NCI-H2081 (cell line): ENCODE measurements at places on chromosomes 1 and 21.

DNA sequence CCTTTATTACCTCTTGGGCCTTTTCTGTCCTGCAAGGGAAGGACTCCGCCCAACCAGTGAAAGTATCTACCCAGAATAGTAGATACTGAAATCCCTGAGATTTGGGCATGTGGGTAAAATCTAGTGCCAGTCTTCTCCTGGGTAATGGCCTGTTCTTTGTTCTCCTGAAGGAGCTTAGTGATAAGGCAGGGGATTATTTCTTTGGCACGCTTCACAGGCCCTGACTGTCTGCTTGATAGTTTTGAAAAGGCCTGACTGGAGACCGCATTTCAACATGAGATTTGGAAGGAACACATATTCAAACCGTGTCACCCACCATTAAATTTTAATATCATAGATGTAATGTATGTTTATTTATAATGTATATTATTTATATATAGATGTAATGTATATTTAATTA is 48.9 kb downstream of the RASAL2 start:
- DNase-seq, result no peak

DNA sequence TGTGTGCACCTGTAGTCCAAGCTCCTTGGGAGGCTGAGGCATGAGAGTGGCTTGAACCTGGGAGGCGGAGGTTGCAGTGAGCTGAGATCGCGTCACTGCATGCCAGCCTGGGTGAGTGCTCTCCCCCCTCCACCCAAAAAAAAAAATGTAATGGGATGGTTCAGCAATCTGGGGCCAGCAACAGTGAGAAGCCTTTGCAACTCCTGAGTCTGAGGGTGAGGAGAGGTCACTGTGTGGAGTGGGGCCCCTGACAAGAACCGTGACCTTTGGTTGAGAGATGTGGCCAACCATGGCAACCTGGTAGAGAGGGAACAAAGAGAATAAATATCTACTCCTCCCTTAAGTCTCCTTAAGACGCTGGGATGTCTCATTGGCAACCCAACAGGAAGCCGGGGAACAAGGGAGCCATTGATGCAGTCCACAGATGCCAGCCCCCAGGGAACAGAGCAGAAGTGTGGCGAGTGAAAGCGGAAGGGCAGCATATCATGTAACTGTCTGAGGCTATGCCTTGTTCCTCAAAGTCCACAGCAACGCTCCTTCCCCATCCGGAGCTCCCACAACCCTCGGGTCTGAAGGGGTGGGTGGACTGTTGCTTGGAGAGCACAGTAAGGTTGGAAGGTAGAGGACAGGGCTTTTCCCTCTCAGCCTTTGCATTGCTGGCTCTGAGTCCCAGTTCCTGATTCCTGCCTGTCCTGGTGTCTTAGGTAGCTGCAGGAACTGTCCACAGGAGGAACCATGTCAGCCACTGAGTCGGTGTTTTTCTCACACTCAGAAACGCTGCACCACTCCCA is 8.3 kb downstream of the TRNP1 start:
- DNase-seq, result no peak

- DNase-seq, result no peak
Measured at GRCh38 chr21:26224366-26224765, 53.8 kb upstream of the APP start.

DNA sequence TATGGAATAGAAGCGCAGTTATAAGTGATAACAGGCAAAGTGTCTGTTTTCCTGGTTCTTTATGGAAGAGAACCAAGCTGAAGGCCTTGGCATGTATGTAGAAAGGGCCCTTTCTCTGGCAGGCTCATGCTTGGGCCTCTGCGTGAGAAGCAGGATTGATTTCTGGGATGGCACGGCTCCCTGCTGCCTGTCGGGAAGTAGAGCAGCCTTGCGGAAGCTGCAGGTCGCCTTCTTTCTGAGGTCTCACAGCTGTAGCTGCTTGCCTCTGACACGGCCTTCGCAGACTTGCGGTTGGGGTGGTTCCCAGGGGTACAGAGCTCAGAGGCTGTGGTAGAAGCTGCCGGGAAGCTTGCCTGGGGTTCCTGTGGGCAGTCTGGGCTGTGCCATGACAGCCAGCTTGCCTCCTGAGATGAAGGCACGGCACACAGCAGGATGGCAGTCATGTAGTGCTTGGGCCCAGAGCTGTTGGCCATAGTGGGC is 39.4 kb downstream of the TRAPPC10 start:
- peak; percentile 7 for DNase-seq

GRCh38 chr1:230861970-230862595 is 6.2 kb downstream of the C1orf198 start:
- no peak for DNase-seq
